Heart right ventricle (tissue), 16 donors: ENCODE measurements at places on chromosomes 12 and 14. TPM values are rescaled to one million over a fixed set of nuclear protein-coding genes. Genes with fewer than 3 reads are reported as not detected.

The TMED10 gene
- total RNA-seq, result 310 TPM

The PPP1R1A gene
- total RNA-seq, result 52.9 TPM

The PRB2 gene
- not detected for total RNA-seq

- no peak for DNase-seq
Measured at GRCh38 chr14:45559626-45560025, 306.6 kb upstream of the MIS18BP1 start.

DNA sequence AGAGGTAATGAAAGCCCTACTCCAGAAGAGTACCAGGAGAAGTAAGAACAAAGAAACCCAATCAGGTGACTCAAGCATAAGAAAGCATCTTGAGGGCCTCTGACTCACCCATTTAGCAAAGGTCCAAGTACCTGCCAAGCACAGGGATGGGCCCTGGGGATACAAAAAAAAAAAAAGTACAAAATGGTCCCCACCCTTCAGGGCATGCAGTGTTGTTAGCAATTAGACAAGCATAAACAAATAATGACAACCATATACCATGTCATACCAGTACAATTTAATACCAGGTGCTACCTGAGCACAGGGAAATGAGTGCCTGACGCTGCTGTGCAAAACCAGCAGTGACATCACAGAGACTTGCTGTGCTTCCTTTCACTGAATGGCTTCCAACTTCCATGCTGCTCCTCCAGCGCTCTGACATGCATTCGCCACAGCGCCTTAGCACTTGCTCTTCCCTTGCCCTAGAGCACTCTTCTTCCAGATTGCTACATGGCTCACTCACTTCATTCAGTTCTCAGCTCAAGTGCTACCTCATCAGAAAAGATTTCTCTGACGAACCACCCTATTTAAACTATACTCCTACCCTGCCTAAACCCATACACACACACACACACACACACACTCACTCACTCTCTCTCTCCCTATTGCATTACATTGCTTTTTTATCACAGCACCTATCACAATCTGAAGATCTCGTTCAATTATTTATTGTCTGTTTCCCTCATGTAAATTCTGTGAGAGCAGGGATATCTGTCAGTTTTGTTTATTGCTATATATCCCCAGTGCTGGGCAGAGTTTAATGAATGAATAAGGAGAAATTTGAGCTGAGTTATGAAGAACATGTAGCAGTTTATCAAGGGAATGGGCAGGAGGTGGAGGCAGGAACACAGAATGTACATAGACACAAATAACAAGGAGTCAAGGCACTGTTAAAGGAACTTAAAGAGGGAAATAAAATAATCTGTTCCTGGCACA lies 12.9 kb upstream of the EPS8 start:
- no peak for DNase-seq

DNA sequence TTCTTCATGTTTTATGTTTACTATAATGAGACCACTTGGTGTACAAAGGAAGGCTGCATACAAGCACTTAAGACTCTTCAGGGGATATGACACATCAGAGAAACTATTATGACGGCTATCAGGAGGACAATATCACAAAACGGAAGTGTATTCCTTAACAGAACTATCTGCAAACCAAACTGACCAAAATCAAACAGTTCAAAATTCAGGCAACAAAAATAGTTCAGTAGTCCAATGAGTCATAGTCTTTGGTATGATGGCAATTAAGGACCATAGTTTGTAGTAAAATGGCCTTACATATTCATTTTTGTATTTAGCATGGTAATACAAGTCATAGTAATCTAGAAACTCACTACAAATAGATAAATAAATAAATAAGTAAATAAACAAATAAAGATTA lies 1638.7 kb upstream of the SEL1L start:
- DNase-seq, result no peak

DNA sequence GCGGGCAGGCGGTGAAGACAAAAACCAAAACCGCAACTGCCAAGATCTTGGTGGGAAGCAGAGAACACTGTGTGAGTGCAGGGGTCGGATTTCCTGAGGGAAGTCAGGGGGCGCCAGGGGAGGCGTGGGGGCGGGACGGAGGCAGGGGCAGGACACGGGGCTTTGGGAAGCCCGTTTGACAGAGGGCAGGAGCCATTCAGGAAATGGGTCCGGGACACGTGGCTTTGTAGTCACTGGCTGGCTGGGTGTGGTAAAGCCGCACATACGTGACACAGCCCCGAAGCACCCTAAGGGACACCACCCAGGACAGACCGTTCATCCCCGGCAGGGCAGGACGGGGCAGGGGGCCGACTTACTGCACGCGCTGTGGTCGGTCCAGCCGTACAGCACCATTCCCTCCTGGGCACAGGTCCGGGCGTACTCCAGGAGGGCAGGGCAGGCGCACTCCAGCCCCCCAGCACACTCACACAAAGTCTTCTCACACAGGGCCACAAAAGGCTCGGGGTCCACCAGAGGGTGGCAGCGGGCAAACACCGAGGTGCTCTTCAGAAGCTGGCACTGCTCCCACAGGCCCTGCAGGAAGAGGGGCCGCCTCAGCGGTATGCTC lies 49.4 kb downstream of the VWF start:
- peak; percentile 44 for DNase-seq

DNA sequence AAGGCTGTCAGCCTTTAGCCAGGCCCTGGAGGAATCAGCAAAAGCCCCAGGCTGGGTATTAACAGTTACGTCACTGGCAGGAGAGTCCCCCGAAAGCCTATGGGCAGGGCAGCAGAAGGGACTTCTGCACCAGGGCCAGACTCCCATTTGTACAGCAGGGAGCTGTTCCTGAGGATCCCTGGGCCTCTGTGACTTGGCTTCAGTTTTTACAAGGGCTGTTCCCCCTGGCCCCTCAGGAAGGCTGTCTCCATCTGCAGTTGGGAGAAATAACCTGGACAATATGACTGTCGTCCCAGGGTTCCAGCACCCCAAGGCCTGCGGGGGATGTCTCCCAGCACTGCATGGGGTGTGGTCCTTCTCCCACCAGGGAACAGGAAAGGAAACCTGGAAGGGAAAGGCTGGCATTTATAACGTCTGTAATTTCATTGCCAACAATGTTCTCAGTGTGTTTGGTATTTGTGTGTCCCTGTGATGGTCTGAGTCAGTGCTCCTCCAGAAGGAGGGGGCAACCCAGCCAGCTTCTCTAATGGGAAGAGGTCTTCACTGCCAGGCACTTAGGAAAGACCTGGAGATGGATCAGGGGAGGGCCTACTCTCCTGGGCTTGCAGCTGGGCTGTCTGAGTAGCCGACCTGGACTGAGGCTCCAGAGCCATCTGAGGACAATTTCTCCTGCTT lies 42.4 kb downstream of the ERH start:
- DNase-seq, result no peak

The COL2A1 gene
- total RNA-seq, result not detected

GRCh38 chr12:58204071-58204470 lies 262.7 kb downstream of the ATP23 start:
- DNase-seq, result no peak

The PRH2 gene
- not detected for total RNA-seq

The PRPH gene
- total RNA-seq, result not detected

The SYCP3 gene
- total RNA-seq, result 0.18 TPM

- DNase-seq, result peak; percentile 83
Measured at GRCh38 chr12:3275171-3276041, 198.2 kb downstream of the TSPAN9 start.

DNA sequence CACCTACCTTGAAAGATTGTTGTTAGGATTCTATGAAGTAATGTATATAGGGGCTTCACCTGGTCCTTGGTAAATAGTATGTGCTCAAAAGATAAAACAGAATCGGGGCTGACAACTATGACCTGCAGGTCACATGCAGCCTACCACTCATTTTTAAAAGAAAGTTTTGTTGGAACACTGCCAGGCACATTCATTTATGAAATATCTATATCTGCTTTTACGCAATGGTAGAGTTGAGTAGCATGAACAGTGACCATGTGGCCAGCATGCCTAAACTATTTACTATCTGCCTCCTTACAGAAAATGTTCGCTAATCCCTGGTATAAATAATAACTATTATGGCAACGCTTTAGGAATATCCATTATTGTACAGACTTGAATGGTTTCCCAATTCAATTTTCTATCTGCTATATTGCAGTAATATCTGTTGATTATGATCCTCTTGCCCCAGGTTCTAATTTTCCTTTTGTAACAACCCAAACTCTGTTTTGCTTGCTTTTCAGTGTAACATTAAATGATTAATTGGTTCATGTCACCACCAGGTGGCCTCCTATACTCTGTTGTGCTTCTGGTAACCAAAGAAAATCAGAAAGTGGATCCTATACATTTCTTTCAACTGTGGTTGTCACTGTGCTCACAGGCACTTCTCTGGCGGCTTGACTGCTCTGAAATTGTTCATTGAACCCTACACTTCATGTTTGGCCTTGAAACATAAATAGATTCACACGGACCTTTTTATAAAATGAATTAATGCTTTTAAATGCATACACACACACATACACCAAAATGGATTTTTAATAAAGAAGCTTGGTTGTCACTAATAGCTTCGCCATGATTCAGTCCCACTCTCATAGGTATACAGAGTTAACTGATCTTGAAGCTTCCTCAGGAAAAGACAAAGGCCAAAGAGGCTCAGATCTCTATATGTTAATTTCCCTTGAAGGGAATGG lies 227.7 kb upstream of the NPAS3 start:
- DNase-seq, result peak; percentile 32

- no peak for DNase-seq
Measured at GRCh38 chr12:24896171-24896570, 52.7 kb downstream of the BCAT1 start.

GRCh38 chr12:121088195-121088585 lies 44.5 kb upstream of the P2RX7 start:
- no peak for DNase-seq

DNA sequence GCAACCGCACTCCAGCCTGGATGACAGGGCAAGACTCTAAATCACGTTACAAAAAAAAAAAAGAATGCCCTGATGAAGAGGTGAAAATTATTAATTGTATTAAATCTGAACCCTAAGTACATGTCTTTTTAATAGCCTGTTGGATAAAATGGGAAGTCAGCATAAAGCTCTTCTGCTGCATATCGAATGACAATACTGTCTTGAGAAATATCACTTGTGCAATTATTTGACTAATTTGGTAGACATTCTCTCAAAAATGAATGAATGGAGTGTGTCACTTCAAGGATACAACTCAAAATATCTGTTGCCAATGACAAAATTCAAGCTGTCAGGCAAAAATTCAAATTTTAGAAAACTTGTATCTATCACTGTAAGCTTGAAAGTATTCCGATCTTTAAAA lies 38.9 kb downstream of the DNAI7 start:
- DNase-seq, result no peak

The EPYC gene
- not detected for total RNA-seq

The KCNH5 gene
- not detected for total RNA-seq

GRCh38 chr14:101004954-101005353 lies 101.4 kb upstream of the RTL1 start:
- no peak for DNase-seq

DNA sequence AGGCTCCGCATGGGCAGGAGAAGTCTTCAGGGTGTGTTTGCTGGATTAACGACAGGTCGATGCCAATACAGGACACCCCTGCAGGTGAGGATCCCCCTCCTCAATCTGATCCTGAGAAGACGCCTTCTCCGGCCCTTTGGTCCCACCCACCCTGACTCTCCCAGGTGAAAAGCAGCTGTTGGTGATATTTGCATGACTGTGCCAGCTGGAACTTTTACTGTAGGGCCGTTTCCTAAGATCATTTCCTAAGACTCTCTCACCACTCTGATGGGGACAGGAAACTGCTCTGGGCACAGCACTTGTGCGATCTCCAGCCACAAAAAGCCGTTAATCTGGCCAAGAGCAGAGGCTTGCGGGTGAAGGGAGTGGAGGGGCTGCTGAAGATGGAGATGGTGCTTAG lies 16.8 kb upstream of the EIF5 start:
- no peak for DNase-seq

DNA sequence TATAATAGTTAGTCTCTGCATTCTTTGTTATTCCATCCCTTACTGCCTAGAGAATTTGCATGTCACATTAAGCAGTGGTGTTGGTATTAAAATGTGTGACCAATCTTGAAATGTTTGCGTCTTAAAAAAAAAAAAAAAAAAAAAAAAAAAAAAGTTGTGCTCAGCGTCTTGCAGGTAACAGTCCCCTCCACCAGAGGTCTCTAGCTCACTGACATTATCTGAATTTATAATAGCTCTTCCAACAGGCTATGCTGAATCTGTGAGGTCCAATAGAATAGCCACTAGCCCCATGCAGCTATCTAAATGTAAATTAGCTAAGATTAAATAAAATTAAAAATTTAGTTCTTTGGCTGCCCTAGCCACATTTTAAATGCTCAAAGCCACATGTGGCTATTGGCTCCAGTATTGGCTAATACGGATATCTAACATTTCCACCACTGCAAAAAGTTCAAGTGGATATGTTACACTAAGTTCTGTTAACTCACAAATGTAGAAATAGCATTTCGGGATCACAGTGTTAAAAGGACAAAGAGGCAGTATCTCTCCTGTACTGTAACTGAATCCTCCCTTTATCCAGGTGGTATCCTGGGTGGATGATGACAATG lies 28.7 kb downstream of the NKX2-8 start:
- no peak for DNase-seq

- DNase-seq, result no peak
Measured at GRCh38 chr12:57625261-57626032, 7.6 kb downstream of the B4GALNT1 start.

DNA sequence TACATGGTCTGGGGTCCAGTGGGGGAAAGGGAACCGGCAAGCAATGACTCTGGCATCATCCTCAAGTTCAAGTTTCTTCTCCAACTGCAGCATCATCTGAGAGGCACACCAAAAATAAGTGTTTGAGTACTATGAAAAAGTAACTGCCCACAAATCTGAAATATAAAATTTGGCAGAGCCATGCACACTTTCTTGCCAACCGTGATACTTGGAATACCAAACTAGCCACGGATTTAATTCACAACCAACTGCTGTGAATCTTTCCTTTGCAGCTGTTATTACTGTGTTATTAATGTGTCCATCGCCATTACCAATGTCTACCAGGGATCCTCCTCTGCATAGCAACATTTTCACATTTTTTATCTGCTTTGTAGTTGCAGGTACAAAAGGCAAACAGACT lies 74.6 kb downstream of the GXYLT1 start:
- DNase-seq, result no peak

The LRP1-AS gene
- not detected for total RNA-seq

- DNase-seq, result no peak
Measured at GRCh38 chr14:22598896-22599244, 770 bp downstream of the ABHD4 start.
